Muscle of back (tissue), 13 donors: ENCODE measurements at places on chromosomes 16 and 17. TPM values are rescaled to one million over a fixed set of nuclear protein-coding genes. Genes with fewer than 3 reads are reported as not detected.

DNA sequence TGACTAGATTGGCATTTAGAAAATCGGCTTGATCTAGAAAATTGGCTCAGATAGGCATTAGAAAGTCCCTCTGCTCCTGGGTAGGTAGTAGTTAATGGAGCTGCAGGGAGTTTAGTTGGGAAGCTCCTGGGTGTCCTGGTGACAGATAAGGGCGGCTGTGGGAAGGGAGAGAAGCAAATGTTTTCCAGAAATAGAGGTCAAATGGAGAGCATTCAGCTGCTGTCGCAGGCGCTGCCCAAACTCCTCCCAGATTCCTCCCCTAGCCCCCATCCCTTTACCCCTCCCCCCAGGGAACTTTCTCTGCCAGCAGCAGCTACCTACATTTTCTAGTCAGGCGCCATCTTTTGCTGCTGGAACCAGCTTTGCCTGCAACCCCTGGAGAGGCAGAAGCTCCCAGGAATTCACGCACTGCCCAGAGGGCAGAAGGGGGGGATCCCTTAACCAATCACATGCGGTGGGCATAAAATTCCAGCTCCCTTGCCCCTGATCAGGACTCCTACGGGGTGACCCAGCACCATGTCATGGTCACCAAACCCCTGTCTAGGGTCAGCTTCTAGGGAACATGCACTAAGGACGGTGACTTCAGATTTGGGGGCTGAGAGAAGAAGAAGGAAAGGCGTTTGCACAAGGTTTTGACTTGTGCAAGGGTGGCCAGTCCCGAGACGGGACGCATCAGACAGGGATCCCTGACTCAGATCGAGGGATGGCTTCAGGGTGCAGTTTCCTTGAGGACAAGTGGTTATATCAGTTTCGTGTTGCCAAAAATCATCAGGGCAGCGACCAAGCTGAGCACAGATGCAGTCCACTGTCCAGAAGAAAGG, 43.8 kb downstream of the SOCS1 start:
- DNase-seq: peak; percentile 39

DNA sequence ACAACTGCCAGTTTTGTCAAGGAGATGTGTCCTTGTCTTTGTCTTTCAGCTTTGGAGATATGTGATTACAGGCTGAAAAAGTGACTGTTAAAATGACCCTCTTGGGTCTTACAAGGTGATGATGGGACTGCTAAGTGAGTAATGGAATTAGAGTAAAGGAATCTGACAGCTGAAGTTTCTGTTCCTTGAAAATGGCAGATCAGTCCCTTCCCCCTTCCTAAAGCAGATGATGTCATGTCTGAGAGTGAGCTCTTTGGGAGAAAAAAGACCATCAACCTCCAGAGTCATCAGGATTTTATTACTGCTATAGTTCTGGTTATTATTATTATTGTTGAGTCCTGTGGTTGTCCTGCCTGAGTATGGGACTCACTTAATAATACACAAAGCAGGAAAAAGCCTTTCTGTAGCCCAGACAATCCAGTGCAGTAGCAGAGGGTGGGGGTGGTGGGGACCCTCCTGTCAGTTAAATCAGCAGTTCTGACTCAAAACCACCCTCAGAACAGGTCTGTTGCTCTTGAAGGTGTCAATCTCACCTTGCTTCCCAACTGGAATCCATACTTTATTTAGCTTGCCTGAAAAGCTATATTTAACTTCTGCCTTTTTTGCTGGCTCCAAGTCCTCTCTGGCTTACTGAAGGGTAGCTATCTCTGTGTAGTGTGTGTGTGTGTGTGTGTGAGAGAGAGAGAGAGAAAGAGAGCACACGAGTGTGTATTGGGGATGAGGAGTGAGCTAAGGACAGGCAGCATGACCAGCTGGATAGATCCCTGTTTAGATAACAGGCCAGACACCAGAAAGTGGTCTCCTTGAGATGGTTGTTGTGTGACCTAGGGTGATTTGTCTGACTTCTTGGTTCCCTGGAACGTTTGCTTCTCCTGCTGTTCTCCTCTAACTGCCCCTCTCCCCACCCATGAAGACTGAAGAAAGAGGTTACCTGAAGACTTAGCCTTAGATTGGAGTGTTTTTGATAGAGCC, 4.9 kb downstream of the HROB start:
- no peak for DNase-seq

DNA sequence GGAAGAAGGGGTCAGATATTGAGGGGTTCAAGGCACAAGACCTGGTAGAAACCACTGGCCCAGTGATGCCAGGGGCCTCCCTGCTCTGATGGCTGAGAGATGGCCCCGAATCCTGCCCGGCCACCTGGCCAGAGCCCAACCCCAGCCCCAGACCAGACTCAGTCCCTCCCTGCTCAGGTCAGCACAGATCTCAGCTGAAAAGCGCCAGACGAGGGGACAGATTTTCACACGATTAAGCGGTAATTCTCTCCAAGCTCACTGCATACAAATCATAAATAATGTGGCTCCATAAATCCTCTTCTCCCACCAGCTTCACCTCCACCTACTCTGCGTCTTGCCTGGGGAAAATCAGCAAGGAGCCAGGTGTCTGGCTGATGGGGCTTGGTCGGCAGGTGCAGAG, 57.1 kb downstream of the ENGASE start:
- DNase-seq: no peak

DNA sequence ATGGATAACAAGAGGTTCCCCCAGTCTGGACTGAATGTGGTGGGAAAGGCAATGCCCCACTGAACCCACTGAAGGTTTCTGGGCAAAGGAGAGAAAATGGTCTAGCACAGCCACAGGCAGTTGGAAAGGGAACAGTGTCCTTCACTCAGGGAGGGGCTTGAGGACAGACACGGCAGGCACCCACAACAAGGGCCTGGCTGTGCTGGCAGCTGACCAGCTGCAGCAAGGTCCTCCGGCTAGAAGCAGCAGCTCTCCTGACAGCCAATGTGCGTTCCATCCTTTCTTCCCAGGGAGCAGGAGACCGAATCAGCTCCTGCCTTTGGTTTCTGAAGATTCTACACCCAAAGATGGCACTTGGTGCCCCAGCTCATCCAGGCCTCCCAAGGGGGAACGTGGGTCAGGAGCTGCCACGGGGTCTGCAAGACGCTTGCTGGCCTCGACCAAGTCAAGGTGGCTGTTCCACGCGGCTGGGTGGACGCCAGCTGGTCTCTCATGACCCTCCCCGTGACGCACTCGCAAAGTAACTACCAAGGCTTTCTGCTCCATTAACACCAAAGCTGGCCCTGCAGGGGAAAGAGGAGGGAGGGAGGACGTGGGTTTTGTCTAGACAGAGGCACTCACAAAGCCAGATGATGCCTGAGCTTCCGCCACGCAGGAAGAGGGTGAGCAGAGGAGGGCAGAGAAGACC, 11.1 kb downstream of the ABR start:
- no peak for DNase-seq

DNA sequence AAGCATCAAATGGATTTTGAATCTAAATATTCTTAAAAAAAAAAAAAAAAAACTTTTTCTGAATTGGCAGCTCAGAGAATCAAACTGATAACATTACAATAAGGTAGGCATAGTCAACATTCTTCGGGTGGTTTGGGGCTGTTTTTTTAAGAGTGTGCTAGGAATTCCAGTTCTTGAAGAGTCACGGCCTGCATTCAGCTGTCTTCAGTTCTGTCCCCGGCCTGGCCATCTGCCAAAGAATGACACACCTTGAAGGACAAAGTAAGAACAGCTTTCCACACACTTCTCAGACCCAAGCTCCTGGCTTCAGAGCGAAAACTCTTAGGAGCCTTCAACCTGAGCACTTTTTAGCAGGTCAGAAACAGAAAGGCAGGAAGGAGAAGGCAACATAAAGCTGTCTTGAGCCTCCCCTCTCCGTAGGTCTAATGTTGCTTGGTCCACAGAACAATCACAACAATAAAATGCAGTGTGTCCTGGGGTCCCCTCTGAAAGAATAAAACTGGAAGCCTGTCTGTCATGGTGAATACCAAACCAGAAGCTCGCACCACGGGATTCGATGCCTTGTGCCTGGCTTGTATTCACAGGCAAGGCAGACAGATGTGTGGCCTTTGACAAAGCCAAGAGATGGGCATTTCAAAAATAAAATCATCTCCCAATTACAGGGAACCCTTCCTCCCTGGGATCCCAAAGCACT, 524.4 kb upstream of the ZFHX3 start:
- DNase-seq: peak; percentile 16

GRCh38 chr16:2040787-2041522, 6.7 kb downstream of the NTHL1 start:
- peak; percentile 91 for DNase-seq

DNA sequence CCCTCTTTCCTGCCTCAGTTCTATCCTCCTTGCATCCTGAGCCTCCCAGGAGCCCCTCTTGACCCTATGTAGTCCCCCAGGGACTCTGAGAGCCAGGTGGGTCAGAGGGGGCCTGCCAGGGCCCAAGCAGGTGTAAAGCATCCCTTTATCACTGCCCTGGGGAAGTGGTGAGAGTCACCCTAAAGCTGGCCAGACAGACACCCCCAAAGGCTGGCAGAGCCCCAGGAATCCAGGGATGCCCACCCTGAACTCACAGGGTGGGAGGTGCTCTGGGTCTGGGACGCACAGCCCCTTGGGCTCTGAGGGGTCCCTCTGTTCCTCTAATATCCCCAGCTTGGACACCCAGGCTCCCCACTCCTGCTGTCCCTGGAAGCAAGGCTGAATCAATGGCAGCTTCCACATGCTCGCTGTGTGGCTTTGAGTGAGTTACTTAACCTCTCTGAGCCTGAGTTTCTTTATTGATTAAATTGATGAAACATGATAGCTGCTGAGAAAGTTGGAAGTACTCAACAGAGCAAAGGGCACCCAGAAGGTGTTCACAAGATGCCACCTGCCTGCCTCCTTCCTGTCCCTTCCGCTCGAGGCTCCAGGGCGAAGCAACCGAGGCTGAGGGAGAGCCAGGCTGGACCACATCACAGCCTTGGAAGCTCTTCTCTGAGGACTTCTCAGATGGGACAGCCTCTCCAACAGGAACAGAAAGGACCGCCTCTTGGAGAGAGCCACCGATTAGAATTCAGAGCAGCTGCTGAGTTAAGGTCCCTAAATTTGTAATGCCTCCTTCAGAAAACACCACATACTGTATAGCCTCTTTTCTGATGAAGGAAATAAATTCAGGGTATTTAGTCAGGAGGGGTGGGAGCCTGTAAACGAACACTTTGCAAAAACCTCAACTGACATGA, 67.1 kb upstream of the DOC2B start:
- no peak for DNase-seq

GRCh38 chr17:35161281-35161761, 13.7 kb downstream of the UNC45B start:
- DNase-seq: no peak

GRCh38 chr17:32590974-32591373, 104.2 kb downstream of the CDK5R1 start:
- DNase-seq: no peak

GRCh38 chr16:81645925-81646324, 133.2 kb upstream of the PLCG2 start:
- no peak for DNase-seq

- no peak for DNase-seq
Measured at GRCh38 chr17:17849147-17849820, 12.5 kb upstream of the SREBF1 start.

DNA sequence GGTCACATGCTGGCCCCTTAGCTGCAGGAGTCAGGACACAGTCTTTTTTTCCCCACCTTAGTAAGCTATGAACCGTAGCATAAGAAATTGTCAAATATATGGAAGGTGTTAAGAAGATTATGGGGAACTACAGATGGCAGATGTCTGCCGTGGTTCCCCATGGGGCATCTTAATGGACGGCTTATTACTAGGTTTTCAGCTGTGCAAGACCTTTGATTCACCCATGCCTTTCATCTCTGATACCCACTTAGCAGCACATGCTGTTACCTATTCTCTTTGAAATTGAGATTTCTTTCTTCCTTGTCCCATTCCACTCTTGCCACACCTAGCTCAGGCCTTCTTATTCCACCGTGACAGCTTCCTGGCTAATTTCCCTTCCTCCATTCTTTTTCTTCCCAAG, 70.7 kb downstream of the RPTOR start:
- no peak for DNase-seq

GRCh38 chr16:62872339-62872738, 836.1 kb upstream of the CDH8 start:
- no peak for DNase-seq

GRCh38 chr16:19588661-19589060, 33.2 kb downstream of the VPS35L start:
- peak; percentile 66 for DNase-seq

- no peak for DNase-seq
Measured at GRCh38 chr17:81491181-81491581, 21.4 kb downstream of the ACTG1 start.

GRCh38 chr16:88511906-88512305, 58.3 kb upstream of the ZC3H18 start:
- DNase-seq: no peak

DNA sequence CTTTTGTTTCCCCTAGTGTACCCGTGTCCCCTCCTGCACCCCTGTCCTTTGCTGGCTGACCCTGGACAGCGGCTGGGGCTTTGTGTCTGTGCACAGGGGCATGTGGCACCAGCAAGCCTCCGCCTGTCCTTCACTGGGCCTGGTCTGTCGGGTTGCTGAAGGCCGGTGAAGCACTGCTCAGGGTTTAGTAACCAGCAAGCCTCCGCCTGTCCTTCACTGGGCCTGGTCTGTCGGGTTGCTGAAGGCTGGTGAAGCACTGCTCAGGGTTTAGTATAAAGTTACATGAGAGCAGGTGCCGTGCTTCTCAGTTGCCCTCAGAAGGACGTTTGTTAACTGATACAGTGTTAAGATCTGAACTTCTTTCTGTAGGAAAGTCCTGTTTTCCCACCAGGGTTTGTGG, 33.8 kb downstream of the DEF8 start:
- DNase-seq: no peak

GRCh38 chr17:48532261-48532660, 1.4 kb upstream of the HOXB1 start:
- no peak for DNase-seq

DNA sequence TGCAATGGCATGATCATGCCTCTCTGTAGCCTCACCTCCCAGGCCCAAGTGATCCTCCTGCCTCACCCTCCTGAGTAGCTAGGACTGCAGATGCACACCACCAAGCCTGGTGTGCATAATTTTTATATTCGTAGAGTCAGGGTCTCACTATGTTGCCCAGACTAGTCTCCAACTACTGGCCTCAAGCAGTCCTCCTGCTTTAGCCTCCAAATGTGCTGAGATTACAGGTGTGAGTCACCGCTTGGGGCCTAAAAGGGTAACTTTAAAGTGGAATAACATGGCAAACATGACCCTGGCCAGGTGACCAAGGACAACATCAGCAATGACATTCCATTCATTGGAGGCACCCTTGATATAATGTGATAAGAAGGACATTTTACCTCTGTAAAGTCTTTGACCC, 26.1 kb downstream of the HSBP1 start:
- DNase-seq: no peak

Gene NCBP3
- polyA plus RNA-seq: 44.9 TPM

Gene P4HB
- 365 TPM for polyA plus RNA-seq

Gene NDRG4
- polyA plus RNA-seq: 16.2 TPM

Gene SOX15
- polyA plus RNA-seq: 1.6 TPM

Gene KRT36
- not detected for polyA plus RNA-seq

Gene GLIS2
- 30.7 TPM for polyA plus RNA-seq

Gene KRTAP17-1
- polyA plus RNA-seq: not detected

Gene ADGRG1
- polyA plus RNA-seq: 5.5 TPM

Gene SERPINF2
- polyA plus RNA-seq: 0.42 TPM

Gene CD300H
- not detected for polyA plus RNA-seq

Gene KRT39
- polyA plus RNA-seq: 5.3 TPM

Gene ARL4D
- 13.6 TPM for polyA plus RNA-seq
